ENCODE measurements at places on chromosomes 13 and 19. TPM values are rescaled to one million over a fixed set of nuclear protein-coding genes. Genes with fewer than 3 reads are reported as not detected.

GRCh38 chr13:106513025-106513983 lies 22.2 kb downstream of the EFNB2 start:
- DNase-seq = no peak

SMIM24 gene
- total RNA-seq = not detected

DNA sequence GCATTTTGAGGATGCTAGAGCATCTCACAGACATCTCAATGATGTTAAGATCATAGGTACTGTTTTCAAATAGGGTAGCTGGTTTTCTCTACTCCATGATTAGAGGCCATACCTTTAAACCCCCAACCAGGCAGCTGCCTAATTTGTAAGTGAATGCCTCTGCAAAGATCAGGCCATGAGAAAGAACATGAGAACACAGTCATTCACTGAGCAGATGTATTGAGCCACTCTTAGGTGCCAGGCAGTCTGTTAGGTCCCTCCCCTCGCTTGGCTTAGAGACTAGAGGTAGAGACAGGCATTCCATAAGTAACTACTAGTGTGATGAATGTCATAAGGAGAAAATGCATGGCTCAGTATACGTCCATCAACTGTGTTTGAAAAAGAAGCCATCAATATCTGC lies 410.0 kb downstream of the FGF9 start:
- DNase-seq = no peak

DNA sequence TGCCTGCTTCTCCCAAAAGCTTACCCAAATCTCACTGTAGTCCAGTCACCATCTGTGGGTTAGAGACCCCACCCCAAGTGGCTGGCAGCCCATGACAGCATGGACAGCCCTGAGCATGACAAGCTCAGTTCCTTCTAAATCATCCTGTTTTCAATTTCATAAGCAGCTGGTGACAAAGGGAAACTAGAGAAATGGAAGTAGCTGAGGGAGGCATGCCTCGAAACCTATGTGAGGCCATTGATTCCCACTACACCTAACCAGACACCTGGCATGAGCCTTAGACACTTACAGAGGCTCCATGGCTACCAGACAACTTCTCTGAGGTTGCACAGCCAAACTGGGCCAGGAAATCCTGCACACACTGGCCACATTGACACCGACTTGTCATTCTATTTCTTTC lies 56.2 kb downstream of the ABCC4 start:
- no peak for DNase-seq

DNA sequence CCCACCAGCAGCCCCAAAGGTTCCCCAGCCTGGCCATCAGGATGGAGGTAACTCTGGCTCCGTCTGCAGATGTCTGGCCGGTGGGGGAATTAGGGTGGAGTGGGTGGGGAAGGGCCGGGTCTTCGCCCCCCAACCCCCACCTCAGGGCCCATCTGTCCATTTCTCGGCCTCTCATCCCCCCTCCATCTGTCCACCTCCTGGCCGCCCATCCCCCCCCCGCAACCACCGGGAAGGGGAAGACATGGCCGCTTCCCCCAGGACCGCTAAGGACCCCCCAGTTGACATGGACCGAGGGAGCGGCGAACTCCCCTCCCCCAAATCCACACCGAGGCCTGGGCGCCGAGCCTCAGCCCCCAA lies 793 bp downstream of the LRFN1 start:
- DNase-seq = no peak
